ENCODE measurements at places on chromosomes 13 and 19.
A peak's percentile ranks its signal among the peaks of the same experiment; 100 is the strongest.

- no peak for DNase-seq
These were observed 545.4 kb upstream of the GPC6 start for GRCh38 chr13:92681239-92681638.

DNA sequence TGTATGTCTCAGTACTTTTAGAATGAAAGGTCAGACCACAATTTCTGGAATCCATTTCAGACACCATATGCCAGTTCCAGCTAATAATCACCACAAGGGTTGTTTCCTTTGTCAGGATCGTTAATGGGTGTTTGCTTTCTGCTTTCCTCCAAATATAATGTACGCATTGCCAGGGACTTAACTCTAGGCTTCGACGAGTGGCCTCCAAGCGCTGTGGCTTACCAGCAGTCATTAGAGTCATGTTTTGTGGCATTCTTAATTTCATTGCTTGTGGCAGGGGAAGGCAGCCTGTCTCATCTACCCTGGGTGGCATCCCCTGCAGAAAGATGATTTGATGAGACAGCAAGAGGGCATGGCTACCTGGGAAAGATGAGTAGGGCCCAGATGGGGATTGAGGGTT is 22.5 kb downstream of the SAFB start:
- DNase-seq, result no peak

GRCh38 chr19:54179921-54180461 is 7.0 kb upstream of the TMC4 start:
- DNase-seq, result peak; percentile 76

GRCh38 chr19:1122972-1123363 is 19.2 kb downstream of the GPX4 start:
- DNase-seq, result peak; percentile 22

DNA sequence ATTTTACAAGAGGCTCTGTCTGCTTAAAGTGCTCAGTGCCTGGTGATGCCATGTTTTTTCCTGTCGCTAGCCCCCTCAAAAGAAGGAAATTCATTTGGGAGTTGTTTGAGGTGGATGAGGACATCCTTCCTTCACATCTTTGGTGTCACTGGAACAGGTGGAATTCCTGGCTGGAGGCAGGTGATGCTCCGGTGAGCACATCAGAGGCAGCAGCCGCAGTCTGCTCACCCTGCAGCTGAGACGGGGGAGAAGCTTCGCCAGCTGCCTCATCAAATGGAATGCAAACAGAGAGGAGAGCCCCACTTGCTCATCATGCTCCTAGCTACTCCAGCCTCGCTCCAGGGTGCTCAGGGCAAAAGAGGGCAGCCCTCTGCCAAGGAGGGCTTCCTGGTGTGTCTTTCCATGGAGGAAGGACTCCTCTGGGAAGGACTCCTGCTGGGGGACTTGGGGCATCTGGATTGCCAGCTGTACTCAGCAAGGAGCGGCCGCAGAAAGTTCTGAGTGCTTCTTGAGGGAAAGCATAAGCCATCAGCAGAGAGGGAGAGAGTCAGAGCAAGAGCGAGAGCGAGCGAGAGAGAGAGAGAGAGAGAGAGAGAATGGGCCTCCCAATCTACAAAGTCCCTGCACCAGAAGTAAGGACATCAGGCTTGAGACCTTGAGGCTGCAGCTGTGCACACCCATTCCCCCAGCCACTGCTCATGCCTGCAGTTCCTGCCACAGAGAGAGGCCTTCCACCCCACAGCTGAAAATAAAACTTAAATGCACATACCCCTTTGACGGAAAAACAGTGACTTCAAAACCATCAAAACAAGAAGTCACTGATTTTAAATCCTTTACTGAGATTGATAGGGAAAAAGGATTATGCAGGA is 74.3 kb upstream of the UBL3 start:
- peak; percentile 71 for DNase-seq

Measured in renal cortical epithelial cell (primary cell).